Lower leg skin (tissue), 4 donors: ENCODE measurements at places on chromosomes 11 and 22. TPM values are rescaled to one million over a fixed set of nuclear protein-coding genes. Genes with fewer than 3 reads are reported as not detected.
A peak's percentile ranks its signal among the peaks of the same experiment; 100 is the strongest.

- no peak for DNase-seq
These were observed 141.1 kb downstream of the RCN1 start for GRCh38 chr11:32231909-32232493.

DNA sequence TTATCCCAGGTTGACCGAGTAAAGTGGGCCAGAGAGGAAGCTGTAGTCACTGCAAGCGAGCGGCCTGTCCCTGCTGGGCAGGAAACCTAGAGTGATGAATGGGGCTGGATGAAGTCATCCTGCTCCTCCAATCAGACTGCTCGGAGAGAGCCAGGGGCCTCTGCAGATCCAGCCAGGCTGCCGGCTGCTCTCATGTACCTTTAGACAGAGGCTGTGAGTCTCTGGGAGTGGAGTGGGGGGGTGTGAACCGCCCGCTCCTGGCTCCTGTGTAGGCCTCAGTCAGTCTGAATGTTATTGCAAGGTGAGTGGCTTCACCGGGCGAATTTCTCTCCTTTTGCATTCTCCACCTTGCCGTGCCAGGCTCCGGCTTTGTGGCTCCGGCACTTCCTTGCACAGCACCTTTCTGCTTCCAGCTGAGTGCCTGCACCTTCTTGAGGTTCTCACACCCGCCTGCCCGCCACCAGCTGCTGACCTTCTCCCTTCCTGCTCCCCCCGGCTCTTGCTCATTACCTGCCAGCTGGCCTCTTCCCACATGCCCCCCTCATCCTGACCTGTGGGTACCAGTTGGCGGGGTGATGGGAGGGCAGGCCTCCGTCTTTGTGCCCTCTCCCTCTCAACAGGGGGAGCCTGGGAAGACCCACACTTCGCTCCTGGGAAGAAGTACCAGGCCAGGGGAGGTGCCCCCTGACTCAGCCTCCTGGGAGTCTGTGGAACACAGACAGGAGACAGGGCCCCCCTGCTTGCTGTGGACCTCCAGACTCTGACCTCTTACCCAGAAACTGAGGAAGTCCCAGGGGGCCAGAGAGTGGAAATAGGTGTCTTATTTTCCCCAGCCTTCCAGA lies 79.9 kb downstream of the GRAMD1B start:
- DNase-seq = peak; percentile 65

DNA sequence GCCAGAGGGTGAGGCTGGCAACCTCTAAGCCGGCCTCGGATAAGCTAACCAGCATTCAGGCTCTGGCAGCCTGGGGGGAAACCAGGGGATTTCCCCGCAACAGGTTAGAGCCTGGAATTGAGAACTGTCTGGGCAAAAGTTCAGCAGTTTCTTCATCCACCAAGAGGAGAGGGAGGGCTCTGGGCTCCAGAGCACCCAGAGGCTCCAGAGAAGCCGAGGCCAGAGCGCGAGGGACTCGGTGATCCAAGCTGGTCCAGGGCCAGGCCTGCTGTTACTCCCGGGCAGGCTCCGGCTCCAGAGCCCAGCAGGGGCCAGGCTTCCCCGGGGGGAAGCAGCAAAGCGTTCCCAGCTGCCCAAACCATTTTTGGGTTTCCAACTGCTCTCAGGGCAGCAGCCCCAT lies 13.3 kb upstream of the SH3BP1 start:
- DNase-seq = peak; percentile 62

DNA sequence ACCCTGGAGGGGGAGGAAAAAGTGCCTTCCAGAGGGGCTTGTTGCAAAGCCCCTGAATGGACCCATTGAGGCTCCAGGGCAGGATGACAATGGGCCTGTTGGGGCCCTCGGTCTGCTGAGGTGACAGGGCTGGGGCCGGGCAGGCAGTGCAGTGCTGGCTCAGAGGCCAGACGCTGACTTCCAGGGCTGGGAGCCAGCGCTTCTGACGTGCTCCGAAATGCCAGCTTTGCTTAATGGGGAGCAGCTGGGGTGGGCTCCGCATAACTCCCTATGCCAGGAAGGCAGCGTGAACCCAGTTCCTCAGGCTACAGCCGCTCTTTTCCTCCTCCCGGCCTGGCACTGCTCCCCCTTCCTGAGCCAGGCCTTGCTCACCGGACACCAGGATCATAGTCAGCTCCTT lies 17.7 kb downstream of the NAV2 start:
- no peak for DNase-seq

DNA sequence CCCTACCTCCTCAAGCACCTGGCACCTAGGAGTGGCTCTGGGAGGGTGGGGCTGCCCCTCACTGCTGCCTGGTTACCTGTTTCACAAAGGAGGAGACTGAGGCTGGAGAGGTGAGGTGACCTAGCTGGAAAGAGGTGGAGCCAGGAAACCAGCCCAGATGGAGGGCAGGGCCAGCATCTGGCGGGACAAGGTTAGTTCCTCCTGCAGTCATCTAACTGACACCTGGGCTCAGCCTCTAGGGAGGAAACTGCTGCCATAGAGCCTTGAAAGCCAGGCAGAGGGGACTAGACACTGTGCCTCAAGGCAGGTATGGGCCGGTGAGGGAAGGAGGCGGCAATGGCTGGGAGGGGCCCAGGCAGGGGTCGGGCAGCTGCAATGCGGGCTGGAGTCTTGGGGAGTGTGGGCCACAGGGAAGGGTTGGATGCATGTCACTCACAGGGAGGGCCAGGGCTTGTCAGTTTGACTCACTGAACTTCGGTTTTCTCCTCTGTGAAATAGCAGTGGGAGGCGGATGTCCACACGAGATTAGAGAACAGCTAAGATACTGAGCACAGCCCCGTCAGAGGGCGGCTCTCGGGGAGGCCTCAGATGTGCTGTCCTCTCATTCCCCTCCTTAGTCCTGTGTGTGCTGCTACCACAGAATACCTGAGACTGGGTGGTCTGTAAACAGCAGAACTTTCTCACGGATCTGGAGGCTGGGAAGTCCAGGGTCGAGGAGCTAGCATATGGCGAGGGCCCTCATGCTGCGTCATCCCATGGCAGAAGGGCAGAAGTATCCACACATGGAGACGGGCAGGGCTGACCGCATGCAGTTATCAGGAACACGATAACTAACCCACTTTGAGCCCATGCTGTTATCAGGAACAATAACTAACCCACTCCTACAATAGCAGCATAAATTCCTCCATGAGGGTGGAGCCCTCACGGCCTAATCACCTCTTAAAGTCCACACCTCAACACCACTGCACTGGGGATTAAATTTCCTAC lies 16.1 kb downstream of the MGAT3 start:
- no peak for DNase-seq

DNA sequence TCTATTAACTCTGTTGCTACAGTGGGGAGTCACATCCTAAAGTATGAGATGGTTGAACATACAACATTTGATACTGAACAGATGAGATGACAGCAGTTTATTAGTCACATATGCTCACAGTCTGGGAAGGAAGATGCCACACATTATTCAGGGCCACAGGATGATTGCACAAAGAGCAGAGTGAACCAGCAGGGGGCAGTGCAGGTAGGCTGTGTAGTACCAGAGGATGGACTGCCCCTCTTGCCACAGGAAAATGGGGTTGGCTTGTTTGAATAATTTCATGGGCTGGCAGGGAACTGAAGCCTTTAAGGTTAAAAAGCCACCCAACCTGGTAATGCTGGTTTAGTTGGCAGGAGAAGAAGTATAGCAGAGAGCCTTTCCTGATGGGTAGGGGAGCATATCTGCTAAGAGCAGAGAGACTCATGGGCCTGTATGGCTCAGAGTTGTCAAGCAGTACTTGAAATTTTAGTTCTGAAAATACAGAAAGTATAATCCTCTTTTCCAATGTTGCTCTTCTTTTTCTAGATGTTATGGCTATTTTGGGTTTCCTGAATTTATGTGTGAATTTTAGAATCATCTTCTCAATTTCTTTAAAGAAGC lies 180.4 kb upstream of the B3GAT1 start:
- no peak for DNase-seq

- no peak for DNase-seq
These were observed 20.0 kb downstream of the CALCB start for GRCh38 chr11:15093432-15093831.

PHOX2A gene
- not detected for total RNA-seq

LGALS12 gene
- not detected for total RNA-seq

DEPDC7 gene
- 3.4 TPM for total RNA-seq
